ENCODE measurements at places on chromosomes 5 and 9.

DNA sequence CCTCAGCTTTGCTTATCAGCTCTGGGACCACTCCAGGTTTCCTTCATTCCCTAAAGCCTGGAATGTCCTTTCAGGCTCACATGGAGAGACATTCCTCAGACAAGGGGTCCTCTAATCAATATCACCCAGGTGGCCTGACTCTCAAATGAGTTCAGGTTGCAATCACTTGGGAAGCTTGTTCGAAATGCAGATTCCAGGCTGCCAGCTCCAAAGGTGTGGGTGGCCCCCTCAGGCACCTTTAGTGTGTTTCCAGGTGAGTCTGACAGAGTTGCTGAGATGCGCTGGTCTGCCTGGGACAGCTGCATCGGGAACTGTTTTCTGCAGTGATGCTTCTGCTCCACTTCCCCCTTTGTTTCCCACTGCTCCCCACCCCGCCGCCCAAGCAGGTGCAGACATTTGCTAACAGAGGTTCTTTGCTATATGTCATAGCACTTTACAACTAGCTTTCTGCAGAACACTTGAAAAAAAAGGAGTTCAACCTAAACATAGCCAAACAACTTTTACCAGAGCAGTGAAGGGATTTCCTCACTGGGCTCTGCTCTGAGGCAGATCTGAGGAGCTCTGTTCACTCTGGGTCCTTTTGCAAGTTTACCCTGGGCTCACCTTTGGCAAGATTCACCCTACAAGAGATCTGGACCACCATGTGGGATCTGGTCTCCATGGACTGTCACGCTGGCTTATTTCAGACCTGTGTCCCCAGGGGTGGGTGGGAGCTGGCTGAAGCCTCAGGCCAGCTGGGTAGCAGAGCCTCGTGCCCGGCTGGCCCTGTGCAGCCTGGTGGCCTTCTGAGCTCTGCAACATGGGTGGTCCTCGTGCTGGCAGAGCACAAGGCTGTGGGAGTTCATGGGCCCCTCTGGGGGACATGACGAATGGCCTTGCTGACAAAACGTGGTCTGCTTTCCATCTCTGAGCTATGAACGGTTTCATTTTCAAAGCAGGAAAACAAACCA lies 539.6 kb downstream of the CCDC171 start:
- DNase-seq = peak; percentile 64

DNA sequence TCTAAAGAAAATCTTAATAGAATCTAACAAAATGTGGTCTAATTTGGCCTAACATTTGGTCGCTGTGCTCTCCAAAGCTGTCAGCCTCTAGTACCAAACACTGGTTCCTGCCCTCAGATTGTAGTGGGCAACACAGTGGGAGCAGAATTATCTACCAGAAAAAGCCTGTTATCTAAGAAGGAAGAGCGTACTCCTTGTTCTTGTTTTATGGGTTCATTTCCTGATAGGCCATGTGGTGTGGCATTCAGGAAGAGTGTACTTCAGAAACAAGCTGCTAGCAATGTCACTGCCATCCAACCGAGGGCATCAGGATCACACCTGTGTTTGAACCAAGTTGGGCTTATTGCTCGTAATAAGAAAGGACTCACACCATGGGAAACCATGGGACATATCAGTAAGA lies 487.9 kb upstream of the DAP start:
- no peak for DNase-seq

GRCh38 chr9:35859310-35859989 lies 10.8 kb downstream of the OR13J1 start:
- DNase-seq = peak; percentile 13

- DNase-seq = no peak
Measured at GRCh38 chr5:74105126-74105780, 479.3 kb downstream of the ARHGEF28 start.

DNA sequence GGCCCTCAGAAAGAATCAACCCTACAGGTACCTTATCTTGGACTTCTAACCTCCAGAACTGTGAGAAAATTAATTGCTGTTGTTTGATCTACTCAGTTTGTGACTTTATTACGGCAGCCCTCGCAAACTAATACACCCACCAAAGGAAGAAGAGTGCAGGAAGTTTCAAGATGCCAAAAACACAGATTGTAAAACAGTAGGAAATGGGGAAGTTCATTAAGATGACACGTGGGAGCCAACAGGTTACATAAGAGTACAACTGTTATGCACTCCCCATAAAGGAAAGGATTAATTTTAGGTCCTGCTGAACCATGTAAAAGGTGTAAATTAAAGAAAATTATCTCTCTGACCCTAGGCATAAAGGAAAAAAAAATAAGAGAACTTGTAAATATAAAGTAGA lies 294.3 kb downstream of the EPB41L4A start:
- no peak for DNase-seq

Measured in fibroblast of skin of abdomen (primary cell).